Foreskin keratinocyte (primary cell): ENCODE measurements at places on chromosomes 12 and 14. TPM values are rescaled to one million over a fixed set of nuclear protein-coding genes. Genes with fewer than 3 reads are reported as not detected.

KRT78 gene
- total RNA-seq, result 0.32 and 0.58 TPM in 2 replicates

CAPZA3 gene
- not detected in 2 replicates for total RNA-seq

PZP gene
- not detected in 2 replicates for total RNA-seq

RTL1 gene
- total RNA-seq, result not detected in 2 replicates

ENDOU gene
- total RNA-seq, result 0.28 and 0.34 TPM in 2 replicates

RD3L gene
- total RNA-seq, result not detected in 2 replicates

AQP6 gene
- total RNA-seq, result 0.03 and 0.11 TPM in 2 replicates

NTN4 gene
- total RNA-seq, result 8.9 and 9.5 TPM in 2 replicates

ACSS3 gene
- total RNA-seq, result 0.04 and 0.07 TPM in 2 replicates

MYF6 gene
- not detected in 2 replicates for total RNA-seq

GPR84 gene
- total RNA-seq, result 0.07 and 0.10 TPM in 2 replicates

KRT8 gene
- 445 and 504 TPM in 2 replicates for total RNA-seq

PTGDR gene
- total RNA-seq, result not detected in 2 replicates

WDHD1 gene
- total RNA-seq, result 24.2 and 30.0 TPM in 2 replicates

ABCC9 gene
- 0.03 and 0.04 TPM in 2 replicates for total RNA-seq

TTC9 gene
- total RNA-seq, result 0.28 and 0.95 TPM in 2 replicates

GLT1D1 gene
- total RNA-seq, result not detected in 2 replicates

BDKRB2 gene
- 16.7 and 20.7 TPM in 2 replicates for total RNA-seq

SOCS2 gene
- 18.1 and 24.8 TPM in 2 replicates for total RNA-seq

PPM1H gene
- total RNA-seq, result not detected in 2 replicates

CCDC177 gene
- total RNA-seq, result not detected in 2 replicates

SLC38A1 gene
- 147 and 182 TPM in 2 replicates for total RNA-seq

TSFM gene
- total RNA-seq, result 33.7 and 35.3 TPM in 2 replicates
